ENCODE measurements at places on chromosomes 12 and 14.

- DNase-seq, result no peak
These were observed 233.6 kb upstream of the RMST start for GRCh38 chr12:97229004-97229403.

GRCh38 chr14:53701108-53701875 lies 255.3 kb downstream of the BMP4 start:
- DNase-seq, result no peak

DNA sequence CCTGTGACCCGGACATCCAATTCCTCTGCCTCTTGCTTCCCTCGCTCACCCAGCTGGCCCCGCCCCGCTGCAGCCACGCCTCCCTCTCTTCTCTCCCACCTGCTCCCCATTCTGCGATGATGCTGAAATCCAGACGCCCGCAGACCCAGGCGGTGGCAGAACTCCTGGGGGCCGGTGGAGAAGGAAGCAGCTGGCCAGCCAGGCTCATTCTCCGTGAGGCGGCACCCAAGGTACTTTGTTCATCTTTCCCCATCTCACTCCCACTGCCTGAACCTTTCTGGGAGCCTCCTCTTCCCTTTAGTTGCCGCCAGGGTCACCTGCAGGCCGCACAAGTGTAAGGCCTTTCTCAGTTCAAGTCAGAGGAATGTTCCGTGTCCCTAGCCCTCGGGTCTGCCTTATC lies 35.7 kb downstream of the FOXN4 start:
- DNase-seq, result no peak

DNA sequence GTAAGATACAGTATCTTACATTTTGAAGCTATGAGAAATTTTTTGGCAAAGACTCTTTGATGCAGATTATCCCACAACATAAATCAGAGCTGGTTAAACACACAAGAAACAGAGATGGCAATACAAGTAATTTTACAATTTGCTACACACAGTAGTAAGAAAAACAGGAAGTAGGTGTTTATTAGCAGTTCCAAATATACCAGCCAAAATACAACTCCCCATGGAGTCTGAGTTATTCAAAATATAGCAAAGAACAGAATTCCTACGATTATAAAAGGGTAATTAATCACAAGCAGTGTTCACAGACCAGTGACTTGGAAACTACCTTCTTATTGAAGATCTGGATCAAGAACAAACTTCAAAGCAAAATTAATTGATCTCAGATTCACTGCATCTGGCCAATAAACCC lies 83.9 kb downstream of the BMP4 start:
- DNase-seq, result no peak

- no peak for DNase-seq
These were observed 179.3 kb upstream of the TMEM260 start for GRCh38 chr14:56400109-56400825.

Data from forelimb muscle (tissue), 1 donor.